B cell (primary cell): ENCODE measurements at places on chromosomes 2 and 18.

GRCh38 chr2:201205515-201205849 lies 22.5 kb downstream of the CASP10 start:
- no peak for DNase-seq

GRCh38 chr2:70258532-70258875 lies 567 bp downstream of the PCYOX1 start:
- DNase-seq: no peak

GRCh38 chr18:61882296-61883004 lies 10.4 kb downstream of the RNF152 start:
- DNase-seq: no peak

DNA sequence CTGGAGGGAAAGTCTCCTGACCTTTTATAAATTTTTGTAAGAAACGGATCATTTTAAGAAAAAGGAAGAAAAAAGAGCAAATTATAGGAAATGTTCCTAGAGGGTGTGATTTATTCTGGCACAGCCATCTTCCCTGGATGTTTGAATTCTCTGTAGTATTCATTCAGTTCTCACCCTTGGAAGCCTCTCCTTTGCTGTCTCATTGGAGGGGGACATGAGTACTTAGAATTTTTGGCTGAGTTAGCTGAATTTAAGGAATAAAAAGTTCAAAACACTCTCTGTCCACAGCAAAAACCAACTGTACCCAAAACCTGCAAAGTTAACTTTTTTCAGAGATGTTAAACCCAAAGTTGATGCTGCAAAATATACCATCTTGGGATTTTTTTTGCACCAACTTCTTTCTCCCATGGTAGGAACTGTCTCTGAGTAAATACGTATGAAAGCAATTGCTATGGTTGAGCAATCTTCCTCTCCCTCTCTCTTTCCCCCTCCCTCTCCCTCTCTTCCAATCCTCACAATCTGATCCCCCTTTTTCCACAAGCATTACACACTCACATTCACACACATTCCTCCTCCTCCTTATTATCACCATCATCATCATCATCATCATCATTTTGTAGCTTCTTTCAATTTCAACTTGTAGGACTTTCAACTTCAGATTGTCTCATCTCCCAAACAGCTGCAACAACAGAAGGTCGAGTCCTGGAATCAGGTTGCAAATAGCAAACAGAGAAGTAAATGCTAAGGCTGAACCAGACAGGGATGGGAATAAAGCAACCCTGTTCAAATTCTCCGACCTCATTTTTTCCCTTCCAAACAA lies 183.7 kb downstream of the GFPT1 start:
- DNase-seq: no peak
